Activated naive CD4-positive, alpha-beta T cell treated with Interleukin-2 at 50 U/mL for 16 hours (primary cell): ENCODE measurements at places on chromosomes 5 and 9.

DNA sequence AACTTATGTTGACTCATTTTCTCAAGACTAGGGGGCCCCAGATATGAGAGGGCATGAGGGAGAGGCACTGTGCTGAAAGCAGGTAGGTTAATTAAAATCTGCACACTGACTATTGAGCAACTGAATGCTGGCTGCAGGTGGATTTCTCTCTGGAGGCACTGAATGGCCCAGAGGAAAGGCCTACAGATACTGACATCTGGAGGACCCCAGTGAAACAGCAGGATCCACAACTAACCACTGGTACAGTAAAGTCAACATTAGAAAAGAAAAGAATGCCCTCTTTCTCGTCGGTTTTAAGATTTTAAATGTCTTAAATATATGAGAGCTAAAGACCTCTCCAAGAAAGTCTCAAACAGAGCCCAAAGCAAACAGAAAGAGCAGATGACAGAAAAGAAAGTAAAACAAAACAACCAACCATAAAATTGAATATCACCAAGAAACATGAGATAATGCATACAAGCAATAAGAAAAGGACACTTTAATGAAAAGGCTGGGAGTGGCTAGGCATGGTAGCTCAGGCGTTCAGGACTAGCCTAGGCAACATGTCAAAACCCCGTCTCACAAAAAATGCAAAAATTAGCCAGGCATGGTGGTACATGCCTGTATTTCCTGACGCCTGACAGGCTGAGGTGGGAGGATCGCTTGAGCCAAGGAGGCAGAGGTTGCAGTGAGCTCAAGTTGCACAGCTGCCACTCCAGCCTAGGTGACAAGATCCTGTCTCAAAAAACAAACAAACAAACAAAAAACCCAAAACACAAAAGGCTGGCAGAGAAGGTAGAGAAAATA lies 43.3 kb downstream of the PUM3 start:
- DNase-seq = no peak

GRCh38 chr9:112555101-112555643 lies 68.5 kb downstream of the KIAA1958 start:
- DNase-seq = no peak

GRCh38 chr5:127876384-127876783 lies 173.2 kb downstream of the CCDC192 start:
- DNase-seq = no peak

DNA sequence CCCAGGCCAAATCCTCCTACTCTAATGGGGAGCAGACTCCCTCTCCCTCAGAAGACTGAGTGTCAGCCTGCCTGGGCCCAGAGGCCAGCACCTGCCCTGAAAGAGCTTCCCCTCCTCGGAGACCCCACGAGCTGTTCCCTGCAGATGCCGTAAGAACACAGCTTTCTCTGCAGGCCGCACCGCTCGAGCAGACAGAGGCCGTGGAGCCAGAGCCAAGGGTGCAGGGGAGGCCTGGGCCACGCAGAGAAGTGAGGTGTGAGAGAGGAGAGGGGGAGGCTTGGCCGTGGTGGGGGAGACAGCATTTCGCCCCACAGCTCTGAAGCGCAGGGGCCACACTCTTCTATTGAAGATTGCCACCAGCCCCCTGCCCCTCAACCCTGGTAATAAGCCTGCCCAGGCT lies 62.8 kb upstream of the GARNL3 start:
- DNase-seq = no peak

GRCh38 chr9:13721481-13722235 lies 442.2 kb upstream of the MPDZ start:
- DNase-seq = no peak

- DNase-seq = no peak
These were observed 3.5 kb downstream of the IRF1 start for GRCh38 chr5:132487095-132487428.

DNA sequence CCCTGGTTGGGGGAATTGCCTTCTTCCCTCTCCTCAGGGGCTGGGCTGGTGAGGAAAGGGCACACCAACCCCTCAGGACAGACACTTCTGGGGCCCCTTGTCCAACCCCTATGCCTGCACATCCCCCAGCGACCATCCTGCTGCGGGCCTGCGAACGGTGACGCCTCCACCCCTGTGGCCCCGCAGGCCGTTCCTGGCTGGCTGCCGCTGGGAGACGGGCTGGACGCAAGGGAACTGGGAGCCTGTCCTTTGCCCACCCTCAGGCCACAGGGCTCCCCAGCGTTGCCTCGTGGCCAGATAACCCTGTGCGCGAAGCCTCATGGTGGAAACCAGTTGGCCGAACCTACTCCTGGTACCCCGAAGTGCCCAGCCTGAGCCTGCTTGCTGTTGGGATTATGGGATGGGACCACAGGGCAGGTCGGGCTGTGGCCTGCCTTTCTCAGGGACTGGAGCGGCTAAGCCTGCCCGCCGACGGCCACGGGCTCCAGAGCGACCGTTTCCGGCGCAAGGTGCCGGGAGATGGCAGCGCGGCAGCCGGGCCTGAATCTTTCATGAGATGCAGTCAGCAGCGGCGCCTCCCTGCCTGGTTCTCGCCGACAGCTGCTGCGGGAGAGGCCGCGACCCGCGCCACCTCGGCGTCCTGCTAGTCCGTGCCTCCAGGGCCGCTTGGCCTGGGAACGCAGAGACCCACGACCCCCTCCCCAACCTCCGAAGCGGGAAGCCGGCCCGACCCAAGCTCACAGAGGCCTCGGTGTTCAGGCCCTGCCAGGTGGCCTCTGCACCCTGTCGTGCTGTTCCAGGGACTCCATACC lies 6.5 kb upstream of the PITX1 start:
- DNase-seq = no peak
